Muscle of arm (tissue), 14 donors: ENCODE measurements at places on chromosomes 1 and 21. TPM values are rescaled to one million over a fixed set of nuclear protein-coding genes. Genes with fewer than 3 reads are reported as not detected.

Gene OR2AJ1
- not detected for polyA plus RNA-seq

Gene UBXN10
- 0.32 TPM for polyA plus RNA-seq

Gene FALEC
- 0.64 TPM for polyA plus RNA-seq

Gene SYDE2
- 7.4 TPM for polyA plus RNA-seq

Gene KIF2C
- polyA plus RNA-seq: 14.1 TPM

Gene SELE
- polyA plus RNA-seq: 6.5 TPM

Gene DISC1
- polyA plus RNA-seq: 6.8 TPM

Gene USP33
- polyA plus RNA-seq: 55.9 TPM

Gene PYCR2
- polyA plus RNA-seq: 32.4 TPM

Gene SELL
- polyA plus RNA-seq: 2.8 TPM

Gene GPR52
- not detected for polyA plus RNA-seq

Gene DEPDC1
- polyA plus RNA-seq: not detected

Gene UBQLN4
- 51.8 TPM for polyA plus RNA-seq

Gene CFAP57
- 0.27 TPM for polyA plus RNA-seq

Gene REN
- polyA plus RNA-seq: 0.32 TPM

Gene IGSF3
- polyA plus RNA-seq: 31.1 TPM

Gene C4BPA
- 0.56 TPM for polyA plus RNA-seq

Gene PDZK1IP1
- 0.27 TPM for polyA plus RNA-seq

Gene C1QA
- polyA plus RNA-seq: 26.3 TPM

Gene OR2T5
- polyA plus RNA-seq: not detected

Gene CD53
- 6.0 TPM for polyA plus RNA-seq

Gene CFHR4
- polyA plus RNA-seq: not detected
